ENCODE measurements at places on chromosomes 1 and 21.

DNA sequence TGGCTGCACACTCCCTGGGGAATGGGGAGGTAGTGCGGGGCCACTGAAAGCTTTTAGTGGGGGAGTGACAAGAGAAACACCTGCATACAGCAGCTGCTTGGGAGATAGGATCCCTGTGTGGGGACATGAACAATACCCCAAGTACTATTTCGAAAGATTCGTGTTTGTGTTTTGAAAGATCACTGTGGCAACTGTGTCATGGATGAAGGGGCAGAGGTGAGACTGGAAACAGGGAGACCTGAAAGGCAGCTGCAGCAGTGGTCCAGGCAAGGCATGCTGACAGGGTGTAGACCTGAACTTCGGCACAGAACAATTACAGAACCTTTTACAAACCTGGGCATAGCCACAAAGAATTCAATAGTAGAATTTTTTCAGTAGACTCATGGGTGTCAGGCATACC, 32.9 kb downstream of the TENT5C start:
- DNase-seq = no peak

- no peak for DNase-seq
Observed at GRCh38 chr21:45537746-45538291, 4.4 kb downstream of the SLC19A1 start.

GRCh38 chr1:94866164-94866807, 46.1 kb downstream of the SLC44A3 start:
- no peak for DNase-seq

GRCh38 chr1:190688096-190688495, 210.4 kb upstream of the BRINP3 start:
- DNase-seq = no peak

GRCh38 chr1:63148825-63149645, 173.3 kb upstream of the FOXD3 start:
- no peak for DNase-seq

GRCh38 chr21:28627691-28628090, 365.0 kb downstream of the LTN1 start:
- DNase-seq = no peak

DNA sequence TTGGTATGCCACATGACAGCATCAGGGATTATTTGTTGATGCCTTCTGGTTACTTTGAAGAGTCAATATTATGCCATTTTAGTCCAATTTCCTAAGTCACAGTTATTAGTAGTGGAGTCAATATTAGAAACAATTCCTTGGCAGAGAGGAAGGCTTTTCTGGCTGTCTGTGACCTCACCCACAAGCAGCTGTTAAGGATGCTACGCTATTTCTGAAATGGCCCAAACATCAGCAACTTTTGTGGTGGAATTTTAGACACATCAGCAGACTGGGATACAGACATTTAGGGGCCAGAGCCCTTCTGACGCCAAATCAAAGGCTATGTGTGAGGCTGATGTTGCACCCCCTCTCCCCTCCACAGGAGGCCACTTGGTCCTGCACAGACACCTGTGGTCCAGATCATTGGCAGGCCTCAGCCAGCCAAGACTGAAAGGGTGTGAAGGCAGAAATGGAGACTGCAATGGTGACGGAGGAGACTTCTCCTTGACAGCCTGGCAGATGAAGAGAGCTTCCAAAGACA, 9.2 kb upstream of the RXRG start:
- no peak for DNase-seq

GRCh38 chr21:29334717-29335428, 36.2 kb downstream of the BACH1 start:
- no peak for DNase-seq

DNA sequence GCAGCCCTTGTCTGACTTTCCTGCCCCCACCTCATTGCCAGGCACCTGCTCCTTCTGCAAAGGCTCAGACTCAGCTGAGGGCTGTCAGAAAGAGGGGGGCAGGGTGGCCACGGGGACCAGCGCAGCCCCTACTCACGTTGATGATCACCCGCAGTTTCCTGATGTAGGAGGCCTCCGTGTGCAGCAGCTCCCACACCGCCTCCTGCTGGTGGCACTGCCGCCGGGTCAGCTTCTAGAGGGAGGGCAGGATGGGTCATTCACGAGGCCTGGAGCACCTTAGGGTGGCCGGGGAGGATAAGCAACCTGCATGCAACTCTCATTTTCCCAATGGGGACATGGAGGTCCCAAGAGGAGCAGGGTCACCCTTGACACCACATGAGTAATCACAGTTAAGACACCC, 6.4 kb upstream of the TNFRSF25 start:
- DNase-seq = no peak

DNA sequence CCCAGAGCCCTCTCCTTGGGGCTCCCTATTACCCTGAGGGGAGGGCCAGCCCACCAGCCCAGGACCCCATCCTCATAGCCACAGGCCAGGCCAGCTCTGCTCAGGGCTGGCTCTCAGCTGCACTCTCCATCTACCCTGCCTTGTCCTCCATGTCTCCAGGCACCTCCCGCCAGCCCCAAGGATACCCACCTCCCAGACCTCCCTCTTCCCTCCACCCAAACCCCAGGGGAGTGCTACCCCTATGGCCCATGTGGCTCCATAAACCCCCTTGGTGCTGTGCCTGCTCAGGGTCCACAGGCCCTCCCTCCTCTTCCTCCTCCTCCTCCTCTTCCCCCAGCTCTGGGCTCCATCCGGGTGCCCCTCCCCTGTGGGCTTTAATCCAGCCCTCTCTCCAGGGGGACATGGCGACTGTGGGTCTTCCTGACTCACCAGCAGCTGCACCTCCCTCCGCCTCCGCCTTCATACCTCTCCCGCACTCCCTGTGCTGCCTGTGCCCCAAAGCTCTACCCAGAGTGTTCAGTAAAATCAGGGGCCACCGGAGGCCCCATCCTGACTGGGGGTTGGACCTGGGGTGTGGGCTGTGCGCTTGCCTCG, 9.1 kb downstream of the YBEY start:
- DNase-seq = no peak

DNA sequence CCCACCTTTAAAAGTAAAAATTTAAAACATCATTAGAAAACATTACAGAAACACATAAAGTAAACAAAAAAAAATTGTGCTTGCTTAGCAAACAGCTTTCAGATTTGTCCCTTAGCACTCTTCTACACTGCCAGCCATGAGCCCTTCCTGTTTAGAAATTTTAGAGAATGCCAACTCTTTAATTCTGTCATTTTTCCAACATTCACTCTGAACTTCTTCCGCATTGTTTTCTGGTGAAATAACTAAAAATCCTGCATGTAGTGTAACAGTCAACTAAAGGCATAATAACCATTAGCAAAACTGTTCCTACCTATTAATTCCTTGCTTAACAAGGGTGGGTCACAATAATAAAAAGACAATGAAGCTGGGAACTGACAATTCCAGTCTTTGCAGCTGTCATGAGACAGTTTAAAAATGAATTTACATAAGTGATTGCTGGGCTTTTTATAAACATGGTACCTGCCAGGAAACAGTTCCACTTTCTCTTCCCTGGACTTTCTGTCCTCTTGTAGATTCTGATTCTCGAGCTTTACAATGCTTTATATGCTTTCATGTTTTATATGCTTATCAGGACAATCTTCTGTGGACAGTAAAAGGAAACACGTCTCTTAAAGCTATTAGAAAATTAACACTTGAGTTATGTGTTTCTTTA, 19.0 kb downstream of the GNG12 start:
- DNase-seq = no peak

DNA sequence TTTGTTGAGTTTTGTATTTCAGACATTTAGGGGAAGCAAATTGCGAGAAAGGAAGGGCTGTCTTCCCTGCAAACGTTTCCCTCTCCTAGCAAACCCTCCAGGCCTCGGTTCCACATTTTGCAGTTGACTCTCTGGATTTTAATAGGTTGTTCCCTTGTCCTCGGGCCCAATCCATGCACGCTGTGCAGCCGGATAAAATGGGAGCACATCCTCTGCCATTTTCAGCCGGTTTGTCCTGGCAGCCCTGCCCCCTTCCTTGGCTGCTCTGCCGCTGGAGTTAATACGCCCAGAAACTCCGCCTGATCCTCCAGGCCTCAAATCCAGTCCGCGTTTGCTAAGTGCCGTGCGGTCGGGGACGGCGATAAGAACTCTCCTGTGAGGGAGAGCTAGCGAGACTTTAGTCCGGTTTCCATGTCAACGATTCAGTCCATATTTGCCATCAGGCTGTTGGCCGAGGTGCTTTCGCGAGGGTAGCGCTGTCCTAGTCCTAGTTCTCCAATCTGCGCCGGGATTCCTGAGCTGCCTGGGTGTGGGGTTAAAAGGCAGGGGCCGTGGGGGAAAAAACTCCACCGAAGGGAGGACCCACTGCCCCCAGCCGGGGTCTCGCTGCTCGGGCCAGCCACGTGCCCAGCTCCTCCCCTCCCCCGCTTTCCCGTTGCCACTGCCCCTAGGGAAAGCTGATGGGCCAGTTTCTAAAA, 2.9 kb upstream of the ARID1A start:
- peak; percentile 66 for DNase-seq

Data from activated CD8-positive, alpha-beta memory T cell treated with anti-CD3 and anti-CD28 coated beads for 48 hours (primary cell).